ENCODE measurements at places on chromosomes 11 and 22.
A peak's percentile ranks its signal among the peaks of the same experiment; 100 is the strongest.

DNA sequence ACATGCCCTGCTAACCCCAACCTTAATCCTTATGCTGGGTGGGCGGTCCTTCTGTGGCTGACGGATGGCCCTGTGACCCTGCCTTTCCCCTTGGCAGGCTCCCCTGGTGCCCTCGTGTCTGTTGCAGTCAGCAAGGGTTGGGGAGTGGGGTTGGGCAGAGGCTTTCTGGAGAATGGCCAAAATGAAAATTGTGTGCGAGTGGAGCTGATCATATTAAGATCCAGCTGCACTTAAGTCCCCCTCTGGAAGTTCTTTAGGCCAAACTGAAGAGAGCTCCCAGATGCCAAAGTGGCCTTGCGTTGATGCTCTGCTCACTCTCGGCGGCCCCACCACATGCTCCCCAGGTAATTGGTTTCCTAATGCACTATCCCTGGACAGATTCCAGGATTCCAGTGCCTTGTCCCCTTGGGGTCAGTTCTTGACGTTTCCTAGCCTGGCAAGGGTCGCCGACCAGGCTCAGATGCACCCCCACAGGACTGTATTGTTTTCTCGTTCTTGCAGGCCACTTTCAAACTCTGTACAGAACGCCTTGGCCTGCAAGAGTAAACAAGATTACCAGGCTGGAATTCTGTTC is 16.4 kb upstream of the C11orf96 start:
- DNase-seq, result peak; percentile 43

DNA sequence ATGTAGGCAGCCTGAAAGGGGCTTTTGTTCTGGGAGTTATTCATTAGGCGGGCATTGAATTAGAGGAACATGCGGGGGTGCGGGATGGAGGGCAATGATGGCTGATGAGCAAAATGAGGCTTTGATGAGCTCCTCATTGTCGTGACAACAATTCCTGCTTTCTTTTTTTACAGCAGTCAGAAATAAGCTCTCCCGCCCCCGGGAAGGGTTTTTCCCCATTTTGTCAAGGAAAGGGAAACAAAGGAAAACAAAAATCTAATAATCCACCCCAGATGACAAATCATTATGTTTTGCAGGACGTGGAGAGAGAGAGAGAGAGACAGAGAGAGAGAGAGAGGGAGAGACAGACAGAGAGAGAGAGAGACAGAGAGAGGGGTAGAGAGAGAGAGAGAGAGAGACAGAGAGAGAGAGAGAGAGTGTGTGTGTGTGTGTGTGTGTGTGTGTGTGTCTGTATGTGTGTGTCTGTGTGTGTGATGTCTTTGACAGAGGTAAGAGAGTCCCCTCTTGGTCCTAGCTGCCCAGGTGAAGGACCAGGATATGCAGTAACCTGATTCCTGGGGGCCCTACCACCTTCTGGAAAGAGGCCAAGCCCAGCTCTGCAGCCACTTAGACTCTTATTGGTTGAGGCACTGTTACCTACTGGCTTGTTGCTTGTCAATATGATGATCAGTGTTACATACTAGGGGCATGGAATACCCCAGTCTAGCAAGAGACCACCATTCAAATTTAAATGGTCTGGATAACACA is 46.7 kb upstream of the PARVA start:
- no peak for DNase-seq

GRCh38 chr11:88631497-88631896 is 294.0 kb upstream of the CTSC start:
- no peak for DNase-seq

- no peak for DNase-seq
Observed at GRCh38 chr11:106624377-106624776, 393.9 kb downstream of the GUCY1A2 start.

- DNase-seq, result no peak
Observed at GRCh38 chr22:17576470-17576869, 13.2 kb downstream of the SLC25A18 start.

- no peak for DNase-seq
Observed at GRCh38 chr22:17920992-17921650, 103.2 kb downstream of the MICAL3 start.

DNA sequence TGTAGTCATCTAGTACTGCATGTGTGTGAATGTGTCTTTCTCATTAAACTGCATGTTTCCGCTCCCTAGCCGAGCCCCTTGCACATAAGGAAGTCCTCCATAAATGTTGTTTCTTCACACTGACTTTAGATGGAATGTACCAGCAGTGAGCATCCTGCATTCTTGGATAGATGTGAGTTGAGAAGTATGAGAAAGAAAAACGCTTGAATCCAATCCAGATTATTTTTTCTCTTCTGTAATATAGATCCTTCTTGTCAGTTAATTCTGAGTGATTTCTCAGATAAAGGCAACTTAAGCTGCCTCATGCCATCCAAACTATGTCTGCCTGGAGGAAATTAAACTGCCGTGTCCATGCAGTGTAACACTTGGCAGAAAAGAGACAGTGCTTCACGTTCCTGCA is 268.1 kb upstream of the ISX start:
- DNase-seq, result no peak

- no peak for DNase-seq
Observed at GRCh38 chr22:42134100-42135020, 3.8 kb upstream of the CYP2D6 start.

DNA sequence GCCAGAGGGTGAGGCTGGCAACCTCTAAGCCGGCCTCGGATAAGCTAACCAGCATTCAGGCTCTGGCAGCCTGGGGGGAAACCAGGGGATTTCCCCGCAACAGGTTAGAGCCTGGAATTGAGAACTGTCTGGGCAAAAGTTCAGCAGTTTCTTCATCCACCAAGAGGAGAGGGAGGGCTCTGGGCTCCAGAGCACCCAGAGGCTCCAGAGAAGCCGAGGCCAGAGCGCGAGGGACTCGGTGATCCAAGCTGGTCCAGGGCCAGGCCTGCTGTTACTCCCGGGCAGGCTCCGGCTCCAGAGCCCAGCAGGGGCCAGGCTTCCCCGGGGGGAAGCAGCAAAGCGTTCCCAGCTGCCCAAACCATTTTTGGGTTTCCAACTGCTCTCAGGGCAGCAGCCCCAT is 13.3 kb upstream of the SH3BP1 start:
- no peak for DNase-seq

DNA sequence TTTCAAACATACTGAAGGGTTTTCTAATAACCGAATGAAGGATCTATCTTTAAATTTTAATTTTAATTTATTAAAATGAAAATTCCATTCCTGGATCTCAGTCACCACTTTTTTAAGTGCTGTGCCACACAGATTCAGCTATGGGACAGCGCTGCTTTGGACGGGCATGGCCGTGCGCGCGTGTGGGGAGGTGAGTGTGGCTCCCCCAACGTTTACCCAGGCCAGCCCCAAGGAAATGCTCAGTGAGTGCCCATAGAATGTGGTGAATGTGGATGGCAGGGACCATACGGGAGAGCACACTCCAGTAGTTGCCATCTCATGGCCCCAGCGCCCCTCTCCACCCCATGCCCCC is 88.0 kb upstream of the KCNQ1OT1 start:
- no peak for DNase-seq

- no peak for DNase-seq
Observed at GRCh38 chr11:72662036-72662435, 12.2 kb downstream of the PDE2A start.

DNA sequence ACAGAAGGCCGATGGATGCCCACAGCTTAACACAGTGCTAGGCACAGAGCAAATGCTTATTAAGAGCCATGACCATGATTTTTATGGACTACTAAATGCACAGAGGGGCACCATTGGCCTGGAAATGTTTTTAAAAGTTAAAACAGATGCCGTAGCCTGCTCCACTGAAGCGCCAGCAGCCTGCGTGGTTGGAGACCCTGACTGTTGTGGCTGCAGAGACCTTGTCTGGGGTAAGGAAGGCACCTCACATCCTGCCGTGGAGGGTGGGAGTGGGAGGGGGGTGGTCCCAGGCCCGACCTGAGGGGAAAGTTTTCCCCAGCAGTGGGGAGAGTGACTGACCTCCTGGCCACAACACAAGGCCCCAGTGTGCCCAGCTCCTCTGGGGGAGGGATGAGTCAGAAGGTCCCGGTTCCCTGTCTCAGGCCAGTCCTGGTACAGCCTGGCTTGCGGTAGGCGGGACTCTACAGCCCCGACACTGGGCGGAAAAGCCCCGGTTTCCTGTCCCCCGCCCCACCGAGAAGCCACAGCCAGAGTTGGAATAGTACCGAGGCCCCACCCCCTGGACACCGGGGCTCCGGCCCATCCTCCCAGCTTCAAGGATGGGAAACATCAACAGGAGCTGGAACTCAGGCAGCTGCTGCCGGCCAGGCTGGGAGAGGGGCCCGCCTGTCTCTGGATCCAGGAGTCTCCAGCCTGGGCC is 7.0 kb downstream of the CHST1 start:
- DNase-seq, result peak; percentile 70

- no peak for DNase-seq
Observed at GRCh38 chr11:115238086-115238485, 266.1 kb downstream of the CADM1 start.

DNA sequence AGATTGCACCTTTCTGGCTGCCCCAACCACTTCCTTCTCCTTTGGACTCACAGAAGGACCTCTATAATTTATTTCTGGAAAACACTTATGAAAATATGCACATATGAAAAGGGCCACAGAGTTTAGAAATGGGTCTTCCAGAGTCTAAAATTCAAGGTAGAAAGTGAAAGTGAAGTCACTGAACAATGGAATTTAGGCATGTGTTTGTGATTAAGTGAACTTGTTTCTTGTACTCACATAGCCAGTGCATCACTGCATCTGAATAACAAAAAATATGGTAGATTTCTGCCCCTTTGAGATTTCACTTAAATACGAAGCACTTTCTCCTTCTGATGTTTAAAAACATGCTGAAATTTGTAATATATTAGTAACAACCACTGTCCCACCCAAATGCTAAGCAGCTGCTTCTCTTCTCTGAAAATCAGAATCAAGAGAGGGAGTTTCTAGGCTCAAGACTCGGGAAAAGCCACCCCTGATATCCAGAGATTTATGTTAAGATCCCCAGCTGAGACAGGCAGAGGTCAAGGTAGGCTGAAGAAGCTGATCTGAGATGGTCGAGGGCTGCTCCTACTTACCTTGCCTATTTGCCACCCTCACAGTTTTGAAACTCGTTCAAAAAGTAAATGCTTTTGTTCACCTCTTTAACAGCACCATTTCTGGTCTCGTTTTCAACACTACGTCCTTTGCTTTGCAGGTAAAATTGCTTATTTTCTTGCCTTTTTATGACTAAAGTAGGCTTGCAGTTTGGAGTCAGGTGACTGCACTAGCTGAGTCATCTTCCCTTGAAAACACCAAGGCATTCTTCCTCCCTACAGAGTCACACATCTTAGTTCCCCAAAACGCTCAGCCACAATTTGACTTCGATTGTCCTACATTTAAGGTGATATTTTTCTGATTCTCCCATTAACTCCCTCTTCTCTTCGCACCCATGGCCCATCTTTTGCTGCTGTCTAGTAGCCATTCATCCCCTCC is at the start of gene XKR3:
Gene XKR3 (minus strand): TSS at position 696 of the 972 bp plus-strand sequence. CDS start 17,338 bp downstream, outside the sequence.
- DNase-seq, result no peak

- peak; percentile 41 for DNase-seq
Observed at GRCh38 chr11:12167061-12168000, 56.9 kb downstream of the MICAL2 start.

GRCh38 chr22:24506802-24507438 is 11.8 kb downstream of the UPB1 start:
- DNase-seq, result no peak

DNA sequence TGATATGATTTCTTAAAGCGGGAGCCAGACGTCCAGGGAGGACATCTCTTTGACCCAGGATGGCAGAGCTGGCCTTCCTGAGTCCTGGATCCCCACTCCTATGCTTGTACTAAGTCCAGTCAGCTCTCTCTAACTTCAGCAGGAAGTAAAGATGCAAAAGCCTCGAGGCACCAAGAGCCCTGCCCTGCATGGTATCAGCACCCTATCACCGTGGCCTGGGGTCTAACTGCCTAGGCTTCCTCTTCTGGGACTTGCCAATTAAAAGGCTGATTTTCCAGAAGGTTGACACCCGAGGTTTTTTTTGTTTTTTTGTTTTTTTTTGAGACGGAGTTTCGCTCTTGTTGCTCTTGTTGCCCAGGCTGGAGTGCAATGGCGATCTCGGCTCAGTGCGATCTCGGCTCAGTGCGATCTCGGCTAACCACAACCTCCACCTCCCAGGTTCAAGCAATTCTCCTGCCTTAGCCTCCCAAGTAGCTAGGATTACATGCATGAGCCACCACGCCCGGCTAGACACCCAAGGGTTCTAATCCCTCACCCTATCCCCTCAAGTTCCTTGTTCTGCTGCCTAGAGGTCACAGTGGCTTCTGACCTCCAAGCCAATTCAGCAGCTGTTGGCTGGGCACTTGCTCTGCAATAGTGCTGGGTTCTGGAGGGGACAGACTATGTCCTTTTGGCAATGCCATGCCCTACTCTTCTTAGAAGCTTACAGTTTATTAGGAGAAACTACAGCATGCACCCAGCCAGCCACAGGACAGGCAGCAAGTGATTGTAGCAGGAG is 50.6 kb upstream of the FTH1 start:
- DNase-seq, result no peak

Data from ecto neural progenitor cell (in vitro differentiated cells).